ENCODE measurements at places on chromosomes 4 and X.

GRCh38 chr4:182549356-182549755 is 306.2 kb downstream of the TENM3 start:
- DNase-seq: no peak

GRCh38 chr4:53713767-53714166 is 122.5 kb upstream of the LNX1 start:
- DNase-seq: no peak

DNA sequence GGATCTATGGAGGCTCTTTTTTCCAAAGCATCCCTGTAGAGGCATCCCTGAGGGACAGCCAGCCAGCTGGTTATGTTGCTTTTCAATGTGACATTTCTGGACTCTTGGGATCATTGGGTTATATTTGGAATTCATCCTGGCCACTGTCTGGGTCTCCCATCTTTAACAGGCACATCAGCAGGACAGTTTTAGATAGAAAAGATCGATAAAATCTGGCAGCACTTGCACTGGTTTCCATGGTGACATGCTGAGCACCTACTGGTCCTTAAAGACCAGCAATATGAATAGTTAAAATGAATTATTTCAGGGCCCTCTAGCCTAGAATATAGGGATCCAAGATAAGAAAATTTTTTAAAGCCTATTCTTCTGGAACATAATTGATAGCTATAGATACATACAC is 151.6 kb downstream of the KDR start:
- DNase-seq: no peak

DNA sequence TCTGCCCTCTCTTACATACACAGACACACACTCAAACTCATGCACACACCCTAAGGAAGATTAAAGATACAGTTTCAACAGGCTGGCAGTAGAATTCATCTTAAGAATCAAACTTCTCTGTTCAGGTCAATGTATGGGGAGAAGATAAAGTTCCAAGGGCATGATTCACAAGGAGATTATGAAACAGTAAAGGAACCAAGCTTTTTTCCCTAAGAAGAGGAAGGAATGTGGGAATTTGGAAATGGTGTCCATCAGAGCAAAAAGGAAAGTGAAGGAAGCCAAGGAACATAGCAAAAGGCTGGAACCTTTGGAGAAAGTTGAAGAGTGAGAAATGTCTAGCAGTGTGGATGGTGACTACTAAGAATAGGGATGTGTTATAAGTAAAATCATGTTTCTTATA is 191.0 kb upstream of the NPY2R start:
- no peak for DNase-seq

DNA sequence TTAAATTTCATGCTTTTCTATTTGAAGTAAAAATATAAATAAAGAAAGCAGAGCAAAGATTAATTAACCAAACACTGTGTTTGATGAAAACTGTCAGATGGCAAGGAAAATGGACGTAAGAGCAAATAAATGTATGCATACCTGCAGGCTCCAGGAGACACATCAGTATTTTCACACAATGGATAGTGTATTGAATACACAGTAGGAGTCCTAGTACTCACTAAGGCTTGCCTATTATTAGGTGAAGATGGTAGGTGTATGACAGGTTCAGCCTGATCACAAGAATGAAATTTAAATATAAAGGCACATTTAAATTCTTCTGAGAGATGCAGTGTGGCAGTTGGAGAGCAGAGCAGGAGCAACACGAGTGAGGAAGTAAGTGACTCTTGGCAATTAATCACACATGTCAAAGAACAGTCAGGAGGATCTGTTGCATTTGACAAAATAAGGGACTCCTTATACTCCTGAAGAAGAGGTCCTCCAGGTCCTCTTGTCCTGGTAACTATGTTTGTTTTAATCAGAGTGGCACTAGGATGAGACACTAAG is 106.0 kb upstream of the NDST4 start:
- DNase-seq: no peak

DNA sequence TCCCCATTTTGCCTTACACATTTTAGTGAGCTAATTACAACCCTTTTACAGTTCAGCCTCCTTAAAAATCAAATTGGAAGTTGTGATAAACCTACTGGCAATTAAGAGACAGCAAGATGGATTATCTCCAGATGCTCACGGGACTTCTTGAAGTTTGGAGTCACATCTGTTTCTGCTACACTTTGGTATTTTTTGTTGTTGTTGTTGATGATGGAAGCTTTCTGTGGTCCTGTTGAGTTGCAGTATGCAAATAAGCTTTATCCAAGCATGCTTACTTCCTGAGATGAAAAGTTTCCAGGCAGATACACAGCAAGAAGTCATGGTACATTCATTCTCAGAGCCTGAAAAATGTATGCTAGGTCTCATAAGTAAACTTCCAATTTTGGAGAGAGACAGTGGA is 670.0 kb upstream of the AMOT start:
- DNase-seq: no peak

DNA sequence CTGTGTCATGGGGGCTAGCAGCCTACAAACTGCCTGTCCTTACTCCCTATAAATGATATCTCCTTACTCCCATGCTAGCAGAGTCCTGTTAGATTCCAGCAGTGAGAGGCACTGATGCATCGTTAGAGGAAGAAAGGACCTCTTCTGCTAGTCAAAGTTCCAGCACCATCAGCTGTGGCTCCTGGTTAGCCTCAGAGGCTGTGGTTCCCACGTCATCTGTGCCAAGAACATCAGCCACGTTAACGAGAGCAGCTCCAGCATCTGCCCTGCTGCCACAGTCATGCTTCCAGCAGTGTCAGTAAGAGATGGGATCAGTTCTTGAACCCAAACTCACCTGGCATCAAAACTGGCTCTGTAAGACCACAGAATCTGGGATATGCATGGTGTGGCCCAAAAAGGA is 88.5 kb downstream of the SLC2A9 start:
- DNase-seq: no peak
